ENCODE measurements at places on chromosomes 1 and 21. TPM values are rescaled to one million over a fixed set of nuclear protein-coding genes. Genes with fewer than 3 reads are reported as not detected.

EVI5 gene
- total RNA-seq: 39.2 TPM

SPOCD1 gene
- total RNA-seq: 1.8 TPM

KIF21B gene
- total RNA-seq: 4.9 TPM

SZT2 gene
- total RNA-seq: 59.3 TPM

DNA sequence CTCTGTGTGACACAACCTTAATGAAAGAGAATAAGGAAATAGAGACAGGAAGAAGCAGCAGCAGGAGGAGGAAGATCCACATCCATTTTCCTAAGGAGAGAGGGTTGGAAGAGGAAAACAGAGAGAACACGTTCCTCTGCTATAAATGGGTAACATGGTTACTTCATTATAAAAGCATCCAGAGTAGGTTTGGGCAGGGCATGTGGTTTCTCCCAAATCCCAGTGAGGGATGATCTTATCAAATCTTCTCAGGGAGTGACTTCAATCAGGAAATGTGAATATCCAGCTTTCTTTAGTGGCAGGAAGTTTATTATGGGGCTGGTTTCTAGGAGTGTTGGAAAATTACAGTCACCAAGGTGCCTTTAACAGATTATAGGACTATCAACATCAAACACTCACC is 11.1 kb downstream of the CYP2J2 start:
- DNase-seq: no peak

- no peak for DNase-seq
Observed at GRCh38 chr1:50877641-50878040, 82.4 kb downstream of the FAF1 start.

DNA sequence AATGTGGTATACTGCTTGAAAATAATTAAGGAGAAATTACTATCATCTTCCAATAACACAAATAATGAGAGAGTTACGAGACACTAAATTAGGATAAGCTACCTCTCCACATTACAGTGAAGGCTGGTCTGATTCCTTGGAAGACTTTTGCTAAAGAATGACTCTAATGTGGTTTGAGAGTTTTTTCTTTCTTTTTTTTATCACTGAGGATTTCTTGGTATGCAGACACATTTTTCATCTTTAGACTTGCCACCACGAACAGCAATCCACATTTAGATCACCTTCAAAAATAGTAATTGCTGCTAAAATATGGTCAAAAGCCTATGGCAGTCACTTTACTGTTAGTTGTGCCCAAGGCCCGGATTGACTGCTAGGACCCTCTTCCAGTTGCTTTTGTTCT is 16.6 kb upstream of the TMEM35B start:
- DNase-seq: no peak

DNA sequence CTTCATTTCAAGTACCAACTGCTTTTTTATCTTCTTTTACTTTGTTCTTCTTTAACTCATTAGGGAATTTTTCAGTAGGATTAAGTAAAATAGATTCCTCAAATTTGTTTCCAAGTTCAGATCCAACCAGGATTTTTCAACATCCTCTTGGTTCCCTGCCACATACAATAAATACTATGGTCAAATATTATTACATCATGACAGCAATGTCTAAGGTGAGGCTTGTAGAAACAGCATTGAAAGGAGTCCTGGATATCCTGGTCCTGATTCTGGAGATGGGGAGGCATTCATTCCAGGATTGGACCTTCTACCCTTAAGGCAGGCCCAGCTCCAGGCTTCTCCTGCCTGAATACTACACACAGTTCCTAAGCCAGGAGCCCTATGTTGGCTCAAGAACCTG is 80.2 kb upstream of the F3 start:
- DNase-seq: no peak

GRCh38 chr1:35175098-35175576 is 17.8 kb downstream of the SFPQ start:
- DNase-seq: no peak

- no peak for DNase-seq
Observed at GRCh38 chr1:209406595-209406994, 176.9 kb upstream of the CAMK1G start.

GRCh38 chr1:162666006-162666645 is 33.9 kb downstream of the DDR2 start:
- no peak for DNase-seq

DNA sequence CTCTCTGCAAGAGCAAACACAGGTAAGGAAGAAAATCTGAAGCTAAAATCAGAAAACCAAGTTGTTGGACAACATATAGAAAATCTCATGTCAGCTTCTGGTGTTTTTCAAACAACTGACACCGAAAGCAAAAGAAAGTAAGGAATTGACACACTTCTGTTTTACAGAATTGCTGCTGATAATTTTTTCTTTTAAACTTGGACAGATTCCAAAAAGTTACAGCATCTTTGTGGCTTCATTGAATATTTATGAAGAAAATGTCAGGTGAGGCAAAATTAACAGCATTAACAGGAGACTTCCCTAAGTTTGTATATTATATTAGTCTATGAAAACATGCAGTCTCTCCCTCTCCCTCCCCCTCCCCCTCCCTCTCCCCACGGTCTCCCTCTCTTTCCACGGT is 14.9 kb upstream of the CTSS start:
- DNase-seq: no peak

DNA sequence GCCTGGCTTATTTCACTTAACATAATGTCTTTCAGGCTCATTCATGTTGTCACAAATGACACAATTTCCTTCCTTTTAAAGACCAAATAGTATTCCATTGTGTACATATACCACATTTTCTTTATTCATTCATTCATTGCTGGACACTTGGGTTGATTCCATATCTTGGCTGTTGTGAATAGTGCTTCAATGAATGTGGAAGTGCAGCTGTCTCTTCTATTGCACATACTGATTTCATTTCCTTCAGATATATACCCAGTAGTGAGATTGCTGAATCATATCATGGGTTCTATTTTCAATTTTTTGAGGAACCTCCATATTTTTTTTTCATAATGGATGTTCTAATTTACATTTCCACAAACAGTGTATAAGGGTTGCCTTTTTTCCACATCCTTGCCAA is 38.6 kb upstream of the WLS start:
- no peak for DNase-seq

DNA sequence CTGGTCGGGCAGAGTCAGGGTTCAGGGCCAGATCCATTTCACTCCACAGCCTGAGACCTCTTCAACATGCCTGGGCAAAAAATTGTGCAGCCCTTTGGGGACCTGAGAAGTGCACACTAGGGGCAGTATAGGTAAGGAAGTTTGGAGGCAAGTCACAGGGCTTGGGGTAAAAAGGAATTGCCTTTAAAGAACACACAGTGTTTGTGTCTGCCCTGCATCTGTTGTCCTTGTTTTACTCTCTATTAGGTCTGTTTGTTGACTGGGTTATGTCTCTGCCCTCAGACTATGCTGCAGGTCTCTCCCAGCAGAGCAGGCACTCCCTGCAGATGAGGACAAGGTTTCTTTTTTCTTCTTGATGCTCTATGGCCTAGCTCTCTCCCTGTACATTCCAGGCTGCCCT is 22.0 kb downstream of the LDLRAD2 start:
- DNase-seq: no peak

DNA sequence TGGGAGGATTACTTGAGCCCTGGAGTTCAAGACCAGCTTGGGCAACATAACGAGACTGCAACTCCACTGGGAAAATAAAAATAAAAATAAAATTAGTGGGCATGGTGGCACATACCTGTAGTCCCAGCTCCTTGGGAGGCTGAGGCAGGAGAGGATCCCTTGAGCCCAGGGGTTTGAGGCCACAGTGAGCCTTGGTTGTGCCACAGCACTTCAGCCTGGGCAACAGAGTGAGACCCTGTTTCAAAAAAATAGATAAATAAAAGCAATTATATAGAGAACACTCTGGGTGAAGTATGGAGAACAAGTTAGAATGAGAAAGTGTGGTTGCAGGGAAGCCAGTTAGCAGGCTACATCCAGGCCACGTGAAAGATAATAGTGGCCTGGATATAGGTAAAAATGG is 25.7 kb downstream of the CXADR start:
- DNase-seq: no peak

DNA sequence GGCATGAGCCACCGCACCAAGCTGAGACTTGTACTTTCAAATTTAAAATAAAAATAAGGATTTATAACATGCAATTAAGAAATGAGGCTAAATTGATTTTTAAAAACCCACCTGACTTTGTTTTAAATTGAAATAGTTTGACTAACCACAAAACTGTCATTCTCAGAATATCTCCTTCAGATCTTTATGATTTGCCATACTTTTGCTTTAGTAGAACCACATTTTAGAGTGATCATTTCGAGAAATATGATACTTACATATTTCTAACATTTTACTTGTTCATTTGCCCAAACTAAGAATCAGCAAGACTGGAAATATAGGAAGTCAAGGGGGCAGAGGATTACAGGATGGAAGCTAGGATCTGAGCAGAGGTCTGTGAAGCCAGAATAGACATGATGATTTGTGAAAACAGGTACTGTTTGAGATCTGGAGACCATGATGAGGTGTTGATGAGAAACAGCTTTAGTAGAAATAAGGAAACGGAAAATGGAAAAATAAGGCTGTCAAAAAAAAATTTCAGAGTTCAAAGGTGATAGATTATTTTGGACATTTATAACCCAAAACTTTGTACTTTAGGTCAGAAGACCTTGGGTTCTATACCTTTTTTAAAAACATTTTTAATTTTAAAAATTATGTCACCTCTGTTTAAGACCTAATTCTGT is 44.8 kb downstream of the GIPC2 start:
- no peak for DNase-seq

DNA sequence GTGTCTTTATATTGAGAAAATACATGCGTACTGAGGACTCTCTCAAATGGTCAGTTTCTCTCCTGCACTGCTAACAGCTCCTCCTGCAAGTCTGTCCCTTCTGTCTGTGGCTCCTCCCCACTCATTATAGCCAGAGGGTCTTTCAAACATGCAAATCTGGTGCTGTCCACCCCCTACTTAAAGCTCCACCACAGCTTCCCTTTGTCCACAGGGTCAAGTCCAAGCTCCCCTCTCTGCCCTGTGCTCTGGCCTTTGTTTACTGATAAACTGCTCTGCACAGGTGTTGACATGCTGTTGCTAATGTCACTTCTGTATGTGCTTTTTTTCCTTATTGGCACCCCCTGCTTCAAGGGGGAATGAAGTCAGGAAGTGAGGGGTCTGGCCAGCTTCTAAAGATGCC is 47.7 kb upstream of the GPR37L1 start:
- DNase-seq: no peak

Measured in mucosa of gallbladder (tissue), 1 donor.